ENCODE measurements at places on chromosomes 1 and 21.

DNA sequence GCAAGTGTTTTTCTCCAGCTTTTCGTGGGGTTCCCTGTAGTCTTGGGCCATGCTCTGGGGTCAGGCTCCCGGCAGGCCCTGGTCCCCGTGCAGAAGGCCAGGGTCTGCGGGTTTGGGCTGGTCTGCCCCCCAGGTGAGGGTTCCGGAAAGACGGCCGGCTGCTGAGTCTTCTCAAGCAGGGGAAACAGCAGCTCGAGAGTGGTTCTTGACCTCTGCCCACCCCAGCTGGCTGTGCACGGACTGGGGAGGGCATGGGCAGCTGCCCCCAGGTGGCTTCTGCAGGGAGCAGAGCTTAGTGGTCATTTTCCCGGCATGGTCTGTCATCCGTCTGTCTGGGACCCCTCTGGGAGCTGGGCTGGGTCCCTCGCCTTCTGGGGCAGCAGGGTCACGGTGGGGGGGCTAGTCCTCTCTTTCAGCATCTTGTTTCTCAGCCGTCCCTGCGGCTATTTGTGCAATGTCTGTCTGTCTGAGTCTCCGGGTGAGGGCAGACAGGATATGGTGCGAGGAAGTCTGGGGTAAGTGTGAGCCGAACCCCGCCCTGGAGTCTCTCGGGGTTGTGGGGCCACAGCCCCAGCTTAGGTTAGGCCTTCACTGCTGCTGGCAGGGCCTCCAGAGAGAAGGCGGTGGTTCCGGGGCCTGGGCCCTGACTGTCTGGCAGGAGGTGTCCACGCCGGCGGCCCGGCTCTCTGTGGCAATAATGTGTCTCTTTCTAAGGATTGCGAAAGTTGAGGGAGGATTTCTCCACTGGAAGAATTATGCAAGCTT is 6.1 kb downstream of the SKI start:
- DNase-seq, result peak; percentile 92

DNA sequence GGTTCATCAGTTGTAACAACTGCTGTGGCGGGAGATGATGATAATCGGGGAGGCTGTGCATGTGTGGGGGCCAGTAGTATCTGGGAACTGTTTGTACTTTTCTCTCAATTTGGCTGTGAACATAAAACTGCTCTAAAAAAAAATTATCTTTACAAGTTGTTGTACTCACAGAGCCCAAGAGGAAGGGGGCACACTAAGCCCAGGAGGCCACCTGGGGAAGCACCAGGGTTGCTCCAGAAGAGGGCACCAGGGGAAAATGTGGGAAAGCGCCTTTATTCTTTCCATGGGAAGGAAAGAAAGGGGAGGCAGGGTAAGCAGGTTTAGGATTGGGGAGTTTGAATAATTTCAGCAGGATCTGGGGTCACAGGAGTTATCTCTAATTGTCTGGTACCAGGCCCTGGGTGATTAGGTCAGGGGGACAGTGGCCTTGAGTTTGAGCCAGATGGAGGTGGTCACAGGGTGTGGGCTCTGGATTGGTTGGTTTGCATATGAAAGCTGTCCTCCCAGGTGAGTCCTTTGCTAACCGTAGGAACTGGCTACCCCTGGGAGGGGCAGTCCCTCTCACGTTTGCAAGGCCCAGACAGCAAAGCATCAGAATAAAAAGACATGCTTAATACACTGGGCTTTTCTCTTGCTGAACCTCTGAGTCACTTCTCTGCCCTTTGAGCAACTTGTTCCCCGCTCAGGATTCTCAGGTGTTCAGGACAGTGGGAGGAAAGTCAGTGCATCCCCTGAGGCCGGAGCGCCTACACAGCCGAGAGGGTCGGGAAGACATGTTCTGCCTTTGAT is 11.2 kb downstream of the MYOC start:
- no peak for DNase-seq

DNA sequence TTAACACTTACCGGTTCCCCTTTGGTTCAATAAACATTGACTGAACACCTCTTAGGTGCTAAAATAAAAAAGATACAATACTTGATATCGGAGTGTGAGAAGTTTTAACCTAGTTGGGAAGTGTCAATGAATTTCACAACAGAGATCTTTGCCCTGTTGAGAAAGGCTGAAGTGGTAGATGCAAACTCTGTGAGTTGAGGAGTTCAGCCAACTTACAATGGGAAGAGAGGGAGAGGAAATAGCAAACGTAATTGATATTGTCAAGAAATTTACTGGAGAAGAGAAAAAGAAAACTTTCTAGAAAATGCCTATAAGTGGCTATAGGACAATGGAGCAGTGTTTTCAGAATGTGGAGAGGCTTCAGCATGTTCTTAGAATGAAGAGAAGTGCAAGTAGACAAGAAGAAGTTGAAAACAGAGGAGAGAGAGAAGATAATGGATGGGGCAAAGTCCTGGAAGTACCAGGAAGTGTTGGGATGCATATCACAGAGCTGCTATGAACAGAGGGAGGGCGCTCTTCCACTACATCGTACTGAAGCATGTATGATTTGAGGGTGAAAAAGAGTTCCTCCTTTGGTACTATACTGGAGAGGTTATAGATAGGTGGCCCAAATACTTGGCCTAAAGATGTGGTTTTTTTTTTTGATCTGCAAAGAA is 48.9 kb downstream of the MEF2D start:
- DNase-seq, result no peak

- no peak for DNase-seq
Measured at GRCh38 chr1:64295136-64295535, 91.7 kb downstream of the UBE2U start.

- DNase-seq, result no peak
Measured at GRCh38 chr1:49197081-49197480, 420.4 kb upstream of the BEND5 start.

All from central memory CD8-positive, alpha-beta T cell (primary cell).